Endothelial cell of umbilical vein (primary cell): ENCODE measurements at places on chromosomes 13 and 19. TPM values are rescaled to one million over a fixed set of nuclear protein-coding genes. Genes with fewer than 3 reads are reported as not detected.

The OR7G2 gene
- not detected in 2 replicates for polyA plus RNA-seq

The FFAR3 gene
- not detected in 2 replicates for polyA plus RNA-seq

The SEMA6B gene
- 97.8 and 108 TPM in 2 replicates for polyA plus RNA-seq

The CERS1 gene
- 8.5 and 11.0 TPM in 2 replicates for polyA plus RNA-seq

GRCh38 chr13:29279356-29280254, 315.9 kb downstream of the SLC7A1 start:
- DNase-seq: no peak
